A549 (cell line): ENCODE measurements at places on chromosomes 1 and 21.

GRCh38 chr1:29496701-29497100, 260.4 kb downstream of the PTPRU start:
- DNase-seq, result no peak

GRCh38 chr1:247111700-247112478, 7.7 kb upstream of the ZNF669 start:
- peak; percentile 42 for DNase-seq

- no peak for DNase-seq
These were observed 5.8 kb downstream of the KCNC4 start for GRCh38 chr1:110215621-110216515.

DNA sequence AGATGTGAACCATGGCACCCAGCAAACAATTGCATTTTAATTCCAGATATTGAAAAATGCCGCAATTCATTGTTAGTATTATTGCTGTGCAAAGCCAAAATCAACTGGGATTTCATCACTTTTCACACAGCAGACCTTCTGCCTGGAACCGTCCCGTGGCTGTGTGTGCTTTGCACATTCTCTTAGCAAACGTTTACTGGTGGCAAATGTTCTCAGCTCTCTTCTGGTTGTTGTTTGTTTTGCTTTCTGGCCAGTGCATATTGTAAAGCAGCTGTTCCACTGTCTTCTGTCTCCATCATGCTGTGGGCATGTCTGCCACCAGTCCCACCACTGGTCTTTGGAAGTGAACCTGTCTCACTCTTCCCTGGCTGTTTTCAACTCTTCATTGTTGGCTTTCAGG, 19.8 kb upstream of the TTLL10 start:
- no peak for DNase-seq
